CD4-positive, CD25-positive, alpha-beta regulatory T cell (primary cell): ENCODE measurements at places on chromosomes 4 and X. TPM values are rescaled to one million over a fixed set of nuclear protein-coding genes. Genes with fewer than 3 reads are reported as not detected.

RBM3 gene
- polyA plus RNA-seq: 235 TPM

ADAM29 gene
- polyA plus RNA-seq: not detected

- DNase-seq: no peak
These were observed 102.0 kb upstream of the GATB start for GRCh38 chr4:151862766-151863165.

GRCh38 chr4:90084967-90085295 is 42.3 kb upstream of the CCSER1 start:
- DNase-seq: no peak

- DNase-seq: no peak
These were observed 243.4 kb downstream of the ARHGAP10 start for GRCh38 chr4:147975325-147975724.

DNA sequence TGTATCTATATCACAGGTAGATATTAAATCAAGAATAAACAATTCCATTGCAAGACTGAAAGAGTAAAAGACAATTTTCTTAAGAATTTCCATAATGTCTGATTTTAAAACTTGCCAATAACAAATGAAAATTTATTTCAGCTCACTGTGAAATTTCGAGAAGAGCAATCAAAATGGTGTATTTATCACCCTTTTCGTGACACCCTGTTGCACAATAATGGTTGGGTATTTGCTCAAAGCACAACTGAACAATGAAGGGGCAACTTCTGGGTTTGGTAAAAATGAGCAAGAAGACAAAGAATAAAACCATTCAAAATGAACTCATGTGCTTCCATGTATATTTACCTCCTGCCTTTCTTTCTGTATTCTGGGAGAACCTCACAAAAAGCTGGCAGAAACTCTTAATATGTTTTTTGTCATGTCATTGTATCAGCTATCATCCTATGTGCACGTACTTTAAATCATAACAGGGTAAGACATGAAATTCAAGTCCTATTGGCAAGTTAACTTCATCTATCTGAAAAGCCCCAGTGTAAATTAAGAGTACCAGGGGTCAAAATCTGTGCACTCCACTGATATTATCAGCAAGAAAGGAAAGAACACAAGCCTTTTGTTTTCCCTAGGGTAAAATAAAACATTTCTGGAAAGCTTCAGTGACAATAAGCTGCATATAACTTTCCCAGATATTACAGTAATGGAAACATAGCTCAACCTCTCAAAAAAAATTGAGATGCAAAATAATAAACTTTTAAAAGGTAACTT is 126.9 kb upstream of the CBR4 start:
- DNase-seq: no peak

DNA sequence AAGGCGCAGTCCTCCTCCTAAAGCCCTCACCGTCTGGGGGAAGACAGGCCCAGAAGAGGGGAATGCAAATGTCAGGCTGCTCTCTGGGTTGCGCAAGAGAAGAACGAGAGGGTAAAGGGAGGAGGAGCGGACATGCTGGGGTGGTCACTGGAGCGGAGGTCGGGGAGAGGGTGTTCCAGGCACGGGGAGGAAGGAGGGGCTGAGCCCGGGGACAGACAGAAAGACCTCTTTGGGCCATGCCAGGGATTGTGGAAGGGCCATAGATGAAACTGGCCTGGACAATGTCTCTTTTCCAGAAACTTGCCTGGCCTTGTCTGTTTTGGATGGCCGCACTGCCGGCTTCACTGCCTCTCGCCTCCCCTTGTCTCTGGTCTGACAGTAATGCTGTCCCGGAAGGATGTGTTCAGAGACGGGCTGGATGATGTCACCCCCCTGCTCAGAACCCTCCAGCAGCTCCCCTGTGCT is 121.0 kb downstream of the SORCS2 start:
- DNase-seq: no peak

DNA sequence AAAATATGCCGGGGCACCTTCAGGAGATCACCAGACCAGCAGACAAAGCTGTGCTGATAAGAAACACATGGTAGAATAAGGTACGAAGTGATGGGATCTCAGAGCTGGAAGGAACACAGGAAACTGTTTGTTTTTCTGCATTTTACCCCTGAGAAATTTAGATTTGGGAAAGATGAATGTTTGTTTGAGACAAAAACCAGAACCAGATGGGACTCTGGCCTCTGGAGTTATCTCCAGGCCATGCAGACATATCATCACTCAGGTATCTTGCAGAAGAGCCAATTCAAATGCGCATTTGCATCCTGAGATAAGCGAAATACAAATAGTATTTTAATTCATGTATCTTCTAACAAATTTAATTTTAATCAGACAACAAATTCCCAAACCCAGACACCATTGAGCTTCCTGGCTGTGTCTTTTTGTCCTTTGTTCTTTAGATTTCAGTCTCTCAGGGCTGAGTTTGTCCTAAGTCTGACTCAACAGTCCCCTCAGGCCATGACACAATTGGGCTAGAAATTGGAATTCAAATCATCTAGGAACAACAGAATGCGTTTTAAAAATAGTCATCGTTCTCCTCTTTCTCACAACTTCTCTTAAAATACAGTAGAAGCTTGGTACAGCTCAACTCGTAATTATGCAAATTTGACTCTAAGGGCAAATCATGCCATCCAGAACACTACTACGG is 159.0 kb downstream of the PACRGL start:
- no peak for DNase-seq

NHS gene
- polyA plus RNA-seq: 0.03 TPM

GRCh38 chr4:6857009-6857882 is 52.4 kb upstream of the TBC1D14 start:
- no peak for DNase-seq

EGF gene
- polyA plus RNA-seq: not detected

TMEM31 gene
- polyA plus RNA-seq: not detected

CLGN gene
- polyA plus RNA-seq: not detected

TCEAL2 gene
- not detected for polyA plus RNA-seq
